Type B pancreatic cell (in vitro differentiated cells): ENCODE measurements at places on chromosomes 11 and 22. TPM values are rescaled to one million over a fixed set of nuclear protein-coding genes. Genes with fewer than 3 reads are reported as not detected.

TRPM5 gene
- total RNA-seq, result 0.21 and 0.46 TPM in 2 replicates

ACCSL gene
- not detected in 2 replicates for total RNA-seq

LZTR1 gene
- 60.3 and 102 TPM in 2 replicates for total RNA-seq

DNA sequence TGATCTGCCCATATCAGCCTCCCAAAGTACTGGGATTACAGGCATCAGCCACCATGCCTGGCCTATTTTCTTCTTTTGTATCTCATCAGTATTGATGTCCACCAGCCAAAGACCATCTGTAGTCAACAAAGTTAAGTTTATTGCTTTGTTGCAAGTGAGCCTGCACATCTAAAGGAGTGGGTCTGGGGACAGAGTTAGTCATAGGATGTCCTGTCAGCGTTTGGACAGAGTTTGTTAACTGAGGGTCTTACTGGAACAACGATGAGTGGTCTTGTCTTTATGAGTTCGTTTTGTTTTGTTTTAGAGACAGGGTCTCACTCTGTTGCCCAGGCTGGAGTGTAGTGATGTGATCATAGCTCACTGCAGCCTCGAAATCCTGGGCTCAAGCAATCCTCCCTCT is 40.6 kb upstream of the SEPTIN5 start:
- peaks cover 23% of the 10 kb centered on the region for H3K27me3 ChIP-seq
- peaks cover 6% of the 10 kb centered on the region for H3K4me1 ChIP-seq
- no peak overlapping the region for H3K4me3 ChIP-seq
- H3K27ac ChIP-seq, result no peak overlapping the region
- H3K36me3 ChIP-seq, result no peaks in the 10 kb centered on the region

GRCh38 chr11:80515097-80515496 is 1074.3 kb upstream of the TENM4 start:
- peaks cover 7% of the 10 kb centered on the region for H3K4me1 ChIP-seq
- peaks cover 15% of the 10 kb centered on the region for H3K27me3 ChIP-seq
- no peak overlapping the region for H3K27ac ChIP-seq
- DNase-seq, result no peak
- H3K36me3 ChIP-seq, result peaks cover 4% of the 10 kb centered on the region
- H3K4me3 ChIP-seq, result no peak overlapping the region

- no peak overlapping the region for H3K27ac ChIP-seq
- no peaks in the 10 kb centered on the region for H3K36me3 ChIP-seq
- no peaks in the 10 kb centered on the region for H3K4me1 ChIP-seq
- H3K4me3 ChIP-seq, result no peak overlapping the region
Measured at GRCh38 chr11:108654994-108655631, 9.8 kb upstream of the DDX10 start.

- H3K4me1 ChIP-seq, result no peaks in the 10 kb centered on the region
- no peak overlapping the region for H3K27ac ChIP-seq
- no peaks in the 10 kb centered on the region for H3K27me3 ChIP-seq
- no peaks in the 10 kb centered on the region for H3K36me3 ChIP-seq
- DNase-seq, result no peak
Measured at GRCh38 chr11:37313266-37313665, 715.2 kb upstream of the RAG2 start.

DNA sequence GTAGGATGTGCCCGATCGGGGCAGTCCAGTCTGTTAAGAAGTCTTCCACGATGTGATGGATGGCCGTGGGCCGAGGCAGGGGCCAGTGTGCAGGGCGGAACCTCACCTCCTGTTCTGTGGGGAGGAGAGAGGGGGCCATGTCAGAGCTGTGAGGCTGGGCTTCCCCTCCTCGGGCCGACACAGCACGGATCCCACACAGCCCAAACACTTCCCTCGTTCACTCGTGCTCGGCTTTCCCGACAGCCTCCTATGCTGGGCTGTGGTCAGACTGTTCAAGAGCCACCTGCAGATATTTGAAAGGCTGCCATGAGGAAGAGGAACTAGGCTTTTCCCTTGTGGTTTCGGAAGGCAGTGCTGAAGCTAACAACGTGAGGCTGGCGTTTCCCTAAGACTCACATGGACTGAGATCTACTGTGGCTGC is 12.3 kb upstream of the TXN2 start:
- DNase-seq, result no peak
- H3K27me3 ChIP-seq, result no peaks in the 10 kb centered on the region
- H3K4me1 ChIP-seq, result no peaks in the 10 kb centered on the region
- peaks cover 3% of the 10 kb centered on the region for H3K36me3 ChIP-seq
- H3K27ac ChIP-seq, result no peak overlapping the region

GRCh38 chr11:103676413-103676812 is 360.0 kb upstream of the DDI1 start:
- H3K4me1 ChIP-seq, result no peaks in the 10 kb centered on the region
- H3K27me3 ChIP-seq, result no peaks in the 10 kb centered on the region
- DNase-seq, result no peak
- no peak overlapping the region for H3K4me3 ChIP-seq
- H3K27ac ChIP-seq, result no peak overlapping the region

DNA sequence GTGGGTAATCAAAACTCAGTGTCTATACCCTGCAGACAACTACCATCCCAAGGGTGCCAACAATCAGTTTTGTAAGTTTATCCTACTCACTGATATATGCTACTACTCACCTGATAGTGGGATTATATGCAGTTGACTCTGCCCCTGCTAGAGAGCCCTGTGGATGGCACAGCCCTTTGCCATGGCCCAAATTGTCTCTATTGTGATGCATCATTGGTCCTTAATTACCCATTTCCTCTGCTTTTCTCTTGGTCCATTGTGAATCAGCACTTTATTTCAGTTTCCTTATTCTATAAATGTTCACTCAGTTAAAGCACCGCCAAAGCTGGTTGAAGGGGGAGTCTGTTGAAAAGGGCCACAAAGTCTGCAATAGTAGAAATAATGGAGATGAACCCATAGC is 42.3 kb downstream of the PLAAT5 start:
- no peaks in the 10 kb centered on the region for H3K4me1 ChIP-seq
- H3K4me3 ChIP-seq, result no peak overlapping the region
- H3K36me3 ChIP-seq, result no peaks in the 10 kb centered on the region
- no peak for DNase-seq
- H3K27ac ChIP-seq, result no peak overlapping the region
- peaks cover 12% of the 10 kb centered on the region for H3K27me3 ChIP-seq

DNA sequence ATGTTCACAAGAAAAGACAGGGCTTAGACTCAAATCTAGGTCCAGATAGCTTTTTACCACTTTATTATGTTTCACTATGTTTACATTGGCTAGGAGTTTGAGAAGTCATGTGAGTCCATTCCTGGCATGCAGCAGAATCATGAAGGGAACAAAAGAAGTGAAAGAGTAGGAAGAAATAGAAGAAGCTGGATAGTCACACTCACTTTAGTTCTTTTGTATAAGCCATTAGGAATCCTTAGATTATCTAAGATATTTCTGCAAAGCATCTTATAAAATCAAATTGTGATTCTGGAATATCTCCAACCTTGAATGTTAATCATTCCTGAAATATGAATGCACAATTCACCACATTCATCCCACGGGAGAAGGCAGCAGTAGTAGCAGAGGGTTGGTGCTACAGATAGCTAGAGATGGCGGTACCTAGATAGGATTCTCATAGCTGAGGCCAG is 31.9 kb downstream of the MAML2 start:
- no peak for DNase-seq
- H3K4me3 ChIP-seq, result peak overlapping the region; percentile 3
- no peaks in the 10 kb centered on the region for H3K27me3 ChIP-seq
